Sciatic nerve (tissue), 2 donors: ENCODE measurements at places on chromosomes 16 and 17.
A peak's percentile ranks its signal among the peaks of the same experiment; 100 is the strongest.

- no peak for DNase-seq
Observed at GRCh38 chr16:50338371-50339231, 30.2 kb downstream of the BRD7 start.

DNA sequence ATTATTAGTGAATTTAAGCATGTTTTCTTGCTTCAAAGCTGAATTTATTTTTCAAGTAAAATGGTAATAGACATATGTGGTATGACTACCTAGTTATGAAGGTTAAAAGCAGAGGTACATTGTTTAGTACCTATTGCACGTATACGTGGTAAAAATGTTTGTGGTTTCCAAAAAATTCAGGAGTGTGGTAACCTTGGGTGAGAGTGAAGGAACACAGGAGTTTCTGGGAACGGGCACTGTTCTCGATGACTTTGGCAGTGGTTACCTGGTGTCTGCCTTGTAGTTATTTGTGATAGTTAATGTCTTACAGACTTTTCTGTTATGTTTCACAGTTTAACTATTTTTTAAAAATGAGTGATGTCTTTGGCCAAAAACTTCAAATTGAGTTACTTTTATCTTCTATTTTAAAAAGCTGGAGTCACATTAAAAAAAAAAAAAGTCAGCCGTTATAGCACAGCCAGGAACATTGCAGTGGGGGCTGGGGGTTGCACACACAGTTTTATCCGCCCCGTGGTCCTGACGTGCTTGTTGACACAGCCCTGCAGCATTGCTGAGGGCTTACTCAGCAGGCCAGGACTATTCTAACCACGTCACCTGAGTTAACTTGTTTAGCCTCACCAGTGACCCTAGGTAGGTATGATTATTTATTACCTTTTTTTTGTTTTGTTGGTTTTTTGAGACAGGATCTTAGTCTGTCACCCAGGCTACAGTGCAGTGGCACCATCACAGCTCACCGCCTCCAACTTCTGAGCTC lies 10.9 kb downstream of the JPT2 start:
- DNase-seq: no peak

- DNase-seq: peak; percentile 88
Observed at GRCh38 chr17:17641621-17642409, 39.4 kb upstream of the RAI1 start.

DNA sequence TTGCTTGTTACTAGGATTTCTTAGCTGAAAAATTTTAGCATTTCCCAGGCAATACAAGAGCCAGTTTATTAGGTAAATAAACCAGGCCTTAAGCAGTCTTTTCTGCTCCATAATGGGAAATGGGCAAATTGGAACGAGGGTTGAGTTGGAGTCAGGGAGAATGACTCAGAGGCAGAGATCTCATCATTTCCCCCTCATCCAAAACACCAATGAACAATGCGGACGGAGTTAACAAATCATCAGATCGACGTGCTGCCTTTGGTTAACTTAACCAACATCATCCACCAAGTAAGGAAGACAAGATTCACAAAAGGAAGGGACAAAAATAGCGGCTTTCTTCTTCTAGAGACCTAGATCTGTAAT lies 243.5 kb downstream of the STX8 start:
- no peak for DNase-seq

DNA sequence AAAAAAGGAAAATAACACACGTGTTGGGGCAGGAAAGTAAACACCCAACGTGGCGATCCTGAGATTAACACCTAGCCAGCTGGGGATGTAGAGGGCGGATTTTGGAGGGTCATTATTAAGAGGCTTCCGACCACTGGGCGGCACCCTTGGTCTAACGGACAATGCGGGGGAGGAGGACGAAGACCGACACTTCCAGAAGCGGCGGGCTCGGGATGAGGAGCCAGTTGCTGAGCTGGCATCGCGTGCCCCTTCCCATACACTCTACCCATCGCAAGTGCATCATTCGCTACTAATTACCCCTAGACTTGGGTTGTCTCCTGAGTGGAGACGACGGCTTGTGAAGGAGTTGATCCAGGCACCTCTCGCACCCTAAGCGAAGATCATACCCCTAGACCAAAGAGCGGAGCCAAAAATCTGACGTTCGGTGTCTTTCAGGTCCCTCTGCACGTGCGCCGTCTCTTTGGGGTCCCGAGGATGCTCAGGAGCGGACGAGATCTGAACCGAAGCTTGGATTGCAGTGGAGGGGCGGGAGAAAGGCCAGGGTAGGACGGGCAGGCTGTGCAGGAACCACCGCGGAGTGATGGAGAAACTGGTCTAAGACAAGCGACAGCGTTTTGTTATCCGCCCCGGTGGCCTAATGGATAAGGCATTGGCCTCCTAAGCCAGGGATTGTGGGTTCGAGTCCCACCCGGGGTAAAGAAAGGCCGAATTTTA lies 17.6 kb downstream of the ZNF213 start:
- DNase-seq: peak; percentile 95

DNA sequence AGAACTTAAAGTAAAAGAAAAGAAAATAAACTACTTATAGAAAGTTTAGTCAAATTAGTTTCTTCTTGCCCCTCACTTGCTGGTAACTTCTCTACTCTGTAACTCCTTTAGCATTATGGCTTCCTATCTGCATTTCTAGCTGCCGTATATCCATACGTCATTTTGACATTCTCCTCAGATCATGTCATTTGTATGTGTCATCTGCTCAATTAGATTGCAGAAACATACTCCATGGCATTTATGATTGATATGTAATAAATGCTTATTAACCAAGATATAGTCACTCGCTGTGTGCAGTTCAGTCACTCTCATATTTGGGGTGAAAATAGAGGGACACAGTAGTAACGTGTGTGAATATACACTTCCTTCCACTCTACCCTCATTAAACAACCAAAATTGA lies 103.4 kb downstream of the ZNF18 start:
- no peak for DNase-seq

DNA sequence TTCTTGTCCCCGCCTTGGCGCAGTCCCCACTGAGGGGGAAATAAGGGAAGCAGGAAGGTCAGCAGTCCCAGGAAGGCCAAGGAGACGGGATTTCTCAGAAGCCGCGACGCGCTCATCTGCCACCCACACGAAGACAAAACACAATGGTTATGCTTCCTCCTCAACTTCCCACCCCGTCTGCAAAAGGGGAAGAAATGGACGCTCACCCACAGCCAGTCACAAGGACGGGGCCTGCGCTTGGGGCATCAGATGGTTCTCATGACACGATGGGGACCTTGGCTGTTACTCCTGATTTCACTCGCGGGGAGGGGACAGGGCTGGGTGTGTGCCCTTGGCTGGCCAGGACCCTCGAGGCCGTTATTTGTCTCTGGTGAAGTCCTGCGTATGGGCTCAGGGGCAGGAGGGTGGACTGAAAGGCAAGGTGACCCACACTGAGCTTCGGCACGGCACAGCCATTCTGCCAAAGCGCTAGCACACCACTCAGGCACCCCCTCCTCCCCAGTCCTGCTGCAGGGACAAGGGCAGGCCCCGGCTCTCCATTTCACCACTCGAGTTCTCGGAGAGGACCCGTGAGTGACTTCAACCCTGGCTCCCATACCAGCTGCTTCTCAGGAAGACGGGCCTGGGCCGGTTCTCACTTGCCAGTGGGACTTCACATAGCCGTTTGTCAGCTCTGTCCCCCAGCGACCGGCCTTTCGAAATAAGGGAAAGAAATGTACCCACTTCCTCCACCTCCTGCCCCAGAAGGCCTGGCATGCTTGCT lies 84.5 kb downstream of the ABR start:
- no peak for DNase-seq

DNA sequence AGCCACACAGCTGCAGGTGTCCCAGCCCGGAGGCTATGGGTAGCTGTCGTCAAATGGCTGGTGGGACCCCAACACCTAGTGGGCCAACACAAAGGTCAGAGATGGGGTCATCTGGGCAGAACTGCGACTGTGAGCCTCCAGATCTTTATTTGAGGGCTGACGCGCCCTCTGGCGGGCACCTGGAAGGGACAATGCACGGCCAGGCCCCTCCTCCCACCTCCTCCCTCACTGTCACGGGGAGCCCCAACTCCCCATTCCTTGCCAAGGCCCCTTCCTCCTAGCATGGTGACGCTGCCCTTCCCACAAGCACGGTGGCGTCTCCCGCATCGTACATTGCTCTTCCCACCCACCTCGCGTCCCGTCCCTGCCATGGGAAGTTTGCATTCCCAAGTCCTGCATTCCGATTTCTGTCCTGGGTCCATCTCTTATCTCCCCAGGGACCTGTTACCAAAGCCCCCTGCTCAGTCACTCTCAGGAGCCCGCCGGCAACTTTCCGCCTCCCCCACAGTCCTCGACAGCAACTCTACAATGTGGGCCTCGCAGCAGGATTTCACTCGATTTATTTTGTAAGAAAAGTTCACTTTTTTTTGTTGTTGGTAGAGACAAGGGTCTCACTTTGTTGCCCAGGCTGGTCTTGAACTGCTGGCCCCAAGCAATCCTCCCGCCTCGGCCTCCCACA lies 1.0 kb downstream of the TLE7 start:
- no peak for DNase-seq

- peak; percentile 82 for DNase-seq
Observed at GRCh38 chr17:39547713-39548478, 59.8 kb downstream of the NEUROD2 start.

DNA sequence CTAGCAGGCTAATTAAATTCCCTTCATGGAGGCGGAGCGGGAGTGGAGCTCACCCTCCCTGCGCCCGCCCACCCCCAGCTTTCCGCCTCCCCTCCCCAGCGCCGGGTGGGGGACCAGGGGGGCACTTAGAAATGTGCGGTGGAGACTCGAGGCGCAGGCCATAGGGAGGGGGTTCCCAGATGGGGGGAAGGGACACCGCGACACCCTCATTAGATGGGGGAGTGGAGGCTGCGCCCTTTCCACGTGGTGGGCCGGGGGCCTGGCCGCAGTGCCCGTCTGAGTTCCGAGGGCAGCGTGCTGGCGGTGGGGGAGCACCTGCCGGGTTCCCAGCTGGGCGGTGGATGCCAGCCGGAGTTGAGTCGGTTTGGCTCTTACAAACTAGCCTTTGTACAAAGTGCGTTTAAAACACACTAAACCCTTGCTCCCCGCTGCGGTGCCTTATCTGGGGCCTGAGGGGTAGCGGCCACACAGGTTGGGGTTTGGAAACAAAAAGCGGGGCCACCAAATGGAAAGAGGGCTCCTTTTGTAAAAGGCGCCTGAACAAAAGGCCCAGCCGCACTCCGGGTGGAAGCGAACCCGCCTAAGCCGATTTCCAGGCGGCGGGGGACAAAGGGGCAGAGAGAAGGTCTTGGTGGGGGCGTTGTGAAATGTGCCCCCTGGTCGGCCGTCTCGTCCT lies 1.4 kb downstream of the GSE1 start:
- no peak for DNase-seq

- DNase-seq: no peak
Observed at GRCh38 chr16:86466696-86467406, 43.5 kb upstream of the FOXF1 start.

DNA sequence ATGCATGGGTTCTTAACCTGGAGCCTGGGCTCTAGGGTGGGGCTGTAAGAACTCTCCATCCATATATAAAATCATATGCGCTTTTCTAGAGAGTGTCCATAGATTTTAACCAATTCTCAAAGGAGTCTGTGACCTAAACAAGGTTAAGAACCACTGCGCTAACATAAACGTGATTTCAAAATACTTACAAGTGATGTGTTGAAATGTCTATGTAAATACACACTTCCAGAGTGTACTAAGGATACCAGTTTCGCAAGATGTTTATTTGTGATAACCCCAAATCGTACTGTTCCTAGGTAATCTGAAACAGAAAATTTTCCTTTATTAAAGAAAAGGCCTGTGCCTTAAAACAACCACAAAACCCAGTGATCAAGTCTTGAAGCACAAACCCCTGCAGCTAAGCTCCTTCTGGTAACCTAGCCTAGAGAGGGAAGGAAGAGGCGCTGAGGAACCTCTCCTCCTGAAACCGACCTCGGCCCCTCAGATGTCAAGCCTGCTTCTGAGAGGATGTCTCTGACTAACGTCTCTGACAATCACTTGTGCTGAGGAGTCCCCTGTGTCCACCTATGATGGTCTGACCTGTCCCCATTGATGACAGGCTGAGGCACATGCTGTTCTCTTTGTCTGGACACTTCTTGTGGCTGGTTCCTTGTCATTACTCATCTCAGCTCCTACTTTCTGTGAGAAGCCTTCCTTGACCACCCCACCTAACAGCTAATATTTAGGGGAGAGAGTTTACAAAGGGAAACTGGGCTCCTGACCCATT lies 32.2 kb downstream of the SNN start:
- no peak for DNase-seq

DNA sequence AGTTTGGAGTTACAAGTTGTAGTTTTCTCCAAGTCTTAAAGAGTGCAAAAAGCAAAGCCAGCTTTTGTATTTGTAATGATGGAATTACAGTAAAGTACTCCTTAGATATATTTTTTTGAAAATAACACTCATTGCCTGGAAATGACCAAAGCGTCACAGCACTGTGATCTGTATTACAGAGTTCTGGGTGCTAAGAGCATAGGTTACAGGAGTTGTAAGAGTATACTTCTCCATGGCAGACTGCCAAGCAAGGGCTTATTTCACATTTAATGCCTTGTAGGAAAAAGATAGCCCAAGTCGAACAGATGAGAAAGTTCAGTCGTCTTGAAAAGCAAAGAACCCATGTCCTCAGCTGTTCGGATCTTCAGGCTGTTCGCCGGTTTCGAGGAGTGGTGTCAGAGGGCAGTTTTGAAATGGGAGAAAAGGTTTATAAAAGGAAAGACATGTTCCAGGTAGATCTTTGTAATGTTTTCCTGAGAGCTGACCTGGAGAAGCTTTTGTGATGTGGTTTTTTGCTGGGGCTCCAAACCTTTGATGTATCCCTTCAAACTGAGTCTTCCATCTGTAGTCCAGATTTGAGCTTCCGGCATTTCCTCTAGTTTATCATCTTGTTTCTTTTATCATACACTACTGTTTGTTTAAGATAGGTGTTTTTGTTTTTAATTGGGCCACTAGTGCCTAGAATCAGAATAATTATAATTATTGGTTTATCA lies 41.3 kb downstream of the ERCC4 start:
- DNase-seq: no peak

GRCh38 chr17:48429638-48430586 lies at the start of gene SKAP1:
Gene SKAP1 (minus strand): TSS chr17:48430214.
- DNase-seq: no peak

- no peak for DNase-seq
Observed at GRCh38 chr17:27346228-27346899, 52.5 kb downstream of the WSB1 start.

GRCh38 chr16:88678224-88678979 lies 7.9 kb downstream of the SNAI3 start:
- no peak for DNase-seq

DNA sequence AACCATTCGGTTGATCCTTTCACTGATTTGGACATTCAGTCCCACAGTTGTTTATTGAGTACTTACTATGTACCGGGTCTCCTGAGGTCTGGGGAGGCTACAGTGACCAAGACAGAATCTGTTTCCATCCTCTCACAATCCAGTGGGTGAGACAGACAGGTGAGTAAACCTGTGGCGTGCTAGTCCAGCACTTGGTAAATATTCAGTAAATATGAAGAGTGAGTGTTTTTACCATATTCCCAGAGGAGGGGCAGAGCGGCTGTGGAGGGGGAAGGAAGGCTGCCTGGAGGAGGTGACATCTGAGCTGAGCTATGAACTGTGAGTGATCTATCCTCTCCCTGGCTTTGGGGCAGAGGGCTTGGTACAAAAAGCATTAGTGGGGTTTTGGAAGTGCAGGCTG lies 31.4 kb downstream of the CCR7 start:
- peak; percentile 58 for DNase-seq

- DNase-seq: no peak
Observed at GRCh38 chr16:6363396-6363795, 969.2 kb upstream of the RBFOX1 start.
